Esophagus mucosa (tissue), 1 donor: ENCODE measurements at places on chromosomes 1 and 21. TPM values are rescaled to one million over a fixed set of nuclear protein-coding genes. Genes with fewer than 3 reads are reported as not detected.

DNA sequence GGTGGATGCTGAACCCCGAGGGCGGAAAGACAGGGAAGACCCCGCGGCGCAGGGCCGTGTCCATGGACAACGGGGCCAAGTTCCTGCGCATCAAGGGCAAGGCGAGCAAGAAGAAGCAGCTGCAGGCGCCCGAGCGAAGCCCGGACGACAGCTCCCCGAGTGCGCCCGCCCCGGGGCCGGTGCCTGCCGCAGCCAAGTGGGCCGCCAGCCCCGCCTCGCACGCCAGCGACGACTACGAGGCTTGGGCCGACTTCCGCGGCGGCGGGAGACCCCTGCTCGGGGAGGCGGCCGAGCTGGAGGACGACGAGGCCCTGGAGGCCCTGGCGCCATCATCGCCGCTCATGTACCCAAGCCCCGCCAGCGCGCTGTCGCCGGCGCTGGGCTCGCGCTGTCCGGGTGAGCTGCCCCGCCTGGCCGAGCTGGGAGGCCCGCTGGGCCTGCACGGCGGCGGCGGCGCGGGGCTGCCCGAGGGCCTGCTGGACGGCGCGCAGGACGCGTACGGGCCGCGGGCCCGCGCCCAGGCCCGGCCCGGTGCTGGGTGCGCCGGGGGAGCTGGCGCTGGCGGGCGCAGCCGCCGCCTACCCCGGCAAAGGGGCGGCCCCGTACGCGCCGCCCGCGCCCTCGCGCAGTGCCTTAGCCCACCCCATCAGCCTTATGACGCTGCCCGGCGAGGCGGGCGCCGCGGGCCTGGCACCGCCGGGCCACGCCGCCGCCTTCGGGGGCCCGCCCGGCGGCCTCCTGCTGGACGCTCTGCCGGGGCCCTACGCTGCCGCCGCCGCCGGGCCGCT is 20.7 kb downstream of the FOXO6 start:
- ATAC-seq: peak; percentile 46

DNA sequence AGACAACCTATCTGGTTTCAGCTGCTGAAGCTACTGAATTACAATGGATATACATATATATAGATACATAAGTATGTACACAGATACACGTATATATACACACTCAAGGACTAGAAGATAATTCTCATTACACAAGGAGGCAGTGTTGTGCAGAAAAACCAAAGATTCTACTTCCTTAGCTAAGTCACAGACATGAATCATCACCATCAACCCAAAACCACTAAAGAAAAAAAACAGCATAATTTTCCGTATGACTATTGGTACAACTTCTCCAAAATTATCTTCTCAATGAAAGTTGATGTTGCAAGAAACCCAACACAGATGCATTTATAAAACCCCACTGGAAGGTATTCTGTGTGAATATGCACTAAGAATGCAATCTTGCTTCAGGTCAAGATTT is 36.8 kb upstream of the RPF1 start:
- peak; percentile 97 for ATAC-seq

DNA sequence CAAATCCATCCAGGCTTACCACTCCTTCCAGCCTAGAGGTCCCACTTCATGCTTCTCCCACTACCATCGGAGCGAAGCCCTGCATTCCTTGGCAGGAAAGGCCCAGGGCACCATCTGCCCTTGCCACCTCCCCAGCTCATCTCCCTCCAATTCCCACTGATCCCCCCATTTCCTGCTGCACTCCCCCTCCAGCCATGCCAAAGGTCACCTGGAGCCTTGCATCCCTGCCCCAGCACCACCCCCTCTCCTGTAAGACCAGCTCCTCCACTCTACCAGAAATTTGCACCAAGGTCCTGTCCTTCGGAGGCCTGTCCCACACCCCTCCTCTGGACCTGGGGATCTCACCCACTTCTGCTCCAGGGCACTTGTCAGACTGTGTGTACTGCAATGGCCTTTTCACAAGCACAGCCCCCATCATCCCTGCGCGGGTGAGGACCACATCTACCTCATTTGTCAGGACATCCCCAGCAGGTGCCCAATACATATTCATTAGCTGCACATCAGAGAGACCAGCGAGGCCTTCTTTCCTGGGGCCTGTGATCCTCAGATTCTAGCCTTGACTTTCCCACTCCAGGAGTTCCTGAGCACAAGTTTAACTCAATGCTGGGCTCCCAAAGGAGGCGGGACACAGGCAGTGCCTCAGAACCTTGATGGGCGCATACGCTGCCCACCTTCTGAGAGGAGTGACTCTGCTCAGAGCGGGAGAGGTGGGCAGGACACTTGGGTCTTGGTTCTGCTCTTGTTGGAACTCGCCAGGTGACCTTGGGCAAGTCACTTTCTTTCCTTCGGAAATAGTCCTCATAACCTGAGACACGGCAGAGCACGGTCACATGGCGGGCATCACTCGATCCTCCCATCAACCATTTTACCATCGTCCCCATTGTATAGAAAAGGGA is 49.9 kb upstream of the EDN2 start:
- ATAC-seq: no peak

Gene BACE2
- 39.6 TPM for total RNA-seq
